NCI-H2081 treated with DMSO at 0.1 percent for 48 hours (cell line): ENCODE measurements at places on chromosomes 11 and 22.

- DNase-seq, result no peak
These were observed 58.6 kb downstream of the KDM2A start for GRCh38 chr11:67177399-67178281.

DNA sequence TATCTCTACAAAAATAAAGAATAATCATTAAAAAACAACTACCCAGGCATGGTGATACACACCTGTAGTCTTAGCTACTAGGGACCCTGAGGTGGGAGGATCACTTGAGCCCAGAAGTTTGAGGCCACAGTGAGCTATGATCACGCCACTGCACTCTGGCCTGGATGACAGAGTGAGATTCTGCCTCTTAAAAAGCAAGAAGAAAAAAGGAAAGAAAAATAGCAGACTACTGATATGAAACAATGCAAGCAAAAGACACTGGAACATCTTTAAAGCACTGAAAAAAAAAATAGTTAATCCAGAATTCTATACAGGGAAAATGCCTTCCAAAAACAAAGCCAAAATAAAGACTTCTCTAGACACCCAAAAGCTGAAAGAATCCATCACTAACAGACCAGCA lies 5.9 kb downstream of the VPS37C start:
- DNase-seq, result no peak

DNA sequence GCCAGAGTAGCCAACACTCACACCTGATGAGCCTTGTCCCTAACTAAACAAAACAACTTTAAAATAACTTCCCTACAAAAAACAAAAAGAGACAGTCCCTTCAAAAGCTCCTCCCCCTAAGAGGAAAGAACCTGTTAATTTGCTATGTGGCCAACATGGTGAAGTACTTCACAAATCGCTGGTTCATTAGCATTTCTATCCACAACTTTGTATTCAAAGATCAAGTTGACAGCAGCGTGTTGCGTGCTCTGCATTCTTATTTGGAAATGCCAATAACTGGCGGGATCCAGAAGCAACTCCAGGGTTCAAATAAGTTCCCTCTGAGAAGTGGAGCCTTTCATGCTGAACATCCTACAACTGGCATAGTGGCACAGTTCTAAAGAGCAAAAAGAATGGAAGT lies 48.6 kb downstream of the CADM1 start:
- no peak for DNase-seq

DNA sequence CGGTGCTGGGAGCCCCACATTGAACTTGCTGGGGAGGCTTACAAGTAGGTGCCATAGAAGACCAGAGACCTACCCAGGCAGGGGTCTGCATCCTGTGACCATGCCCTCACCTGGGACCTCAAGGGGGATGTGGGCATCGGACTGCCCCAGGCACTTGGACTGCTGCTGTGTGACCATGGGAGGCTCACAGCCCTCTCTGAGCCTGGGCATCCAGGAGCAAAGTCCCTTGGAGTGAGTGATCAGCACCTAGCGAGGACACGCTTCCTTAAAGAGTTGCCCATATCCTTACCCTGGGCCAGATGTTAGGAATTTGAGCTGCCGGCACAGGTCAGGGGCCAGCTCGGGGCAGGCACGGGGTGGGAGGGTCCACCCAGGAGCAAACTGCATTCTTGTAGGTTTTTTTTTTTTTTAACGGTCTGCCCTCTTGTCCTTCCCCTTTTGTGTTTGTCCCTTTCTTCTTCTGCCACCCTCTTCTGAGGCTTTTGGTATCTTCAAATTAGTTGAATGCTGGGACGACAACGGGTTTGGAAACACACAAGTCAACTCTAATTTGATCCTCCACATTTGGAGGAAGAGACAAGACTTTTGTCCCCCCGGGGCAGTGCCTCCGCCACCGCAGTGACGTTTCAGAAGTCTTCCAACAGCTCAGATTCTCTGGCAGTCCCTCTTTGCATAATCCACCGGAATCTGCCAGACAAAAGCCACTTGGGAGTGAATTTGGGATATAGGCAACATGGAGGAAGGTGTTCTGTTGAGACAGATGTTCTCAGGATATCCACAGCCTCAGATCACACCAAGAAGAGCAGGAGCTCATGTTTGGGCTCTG lies 46.1 kb upstream of the LINC01488 start:
- no peak for DNase-seq

DNA sequence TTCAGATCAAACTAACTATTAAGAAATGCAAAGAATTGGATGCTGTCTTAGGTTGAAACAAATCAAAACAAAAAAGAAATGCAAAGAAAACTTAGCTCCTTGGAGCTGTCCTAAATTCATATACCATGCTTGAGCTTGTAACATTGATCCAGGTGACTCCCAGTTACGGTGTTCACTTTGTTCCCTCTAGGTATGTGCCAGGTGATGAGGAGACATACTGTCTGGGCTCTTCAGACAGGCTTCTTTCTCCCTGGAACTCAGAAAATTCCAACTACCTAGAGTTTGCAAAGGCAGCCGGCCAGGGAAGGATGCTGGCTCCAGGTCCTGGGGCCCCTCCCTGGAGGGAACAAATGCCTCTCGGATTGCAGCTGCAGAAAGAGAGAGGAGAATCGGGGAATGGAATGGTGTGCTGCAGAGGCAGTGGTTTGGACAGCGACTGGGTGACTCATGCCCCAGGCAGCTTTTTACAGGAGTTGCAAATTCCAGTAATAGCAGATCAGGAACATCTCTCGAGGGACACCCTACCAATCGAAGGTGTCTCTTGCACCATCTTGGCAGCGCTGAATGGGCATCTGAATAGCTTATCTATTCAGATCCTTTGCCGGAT lies 12.3 kb upstream of the ASPHD2 start:
- no peak for DNase-seq

- DNase-seq, result no peak
These were observed 8.8 kb upstream of the KLHL35 start for GRCh38 chr11:75441804-75442132.

DNA sequence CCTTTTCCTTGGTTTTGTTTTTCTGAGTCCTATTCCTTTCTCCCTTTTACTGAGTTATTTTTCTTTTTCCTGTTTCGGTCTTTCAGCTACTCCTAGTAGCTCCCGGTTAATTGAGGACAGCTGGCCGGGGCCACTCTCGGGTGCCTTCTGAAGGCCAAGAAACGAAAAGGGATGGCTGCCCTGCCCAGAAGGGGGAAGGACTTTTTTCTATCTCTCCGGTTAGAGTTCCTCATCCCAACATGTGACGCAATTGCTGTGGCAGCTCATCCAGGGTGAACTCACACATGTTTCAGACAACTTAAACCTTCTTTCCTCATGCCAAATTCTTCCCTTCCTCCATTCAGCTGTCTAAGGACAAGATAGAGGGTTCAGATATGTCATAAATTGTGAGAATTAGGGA lies 83.6 kb downstream of the PIWIL4 start:
- DNase-seq, result no peak

DNA sequence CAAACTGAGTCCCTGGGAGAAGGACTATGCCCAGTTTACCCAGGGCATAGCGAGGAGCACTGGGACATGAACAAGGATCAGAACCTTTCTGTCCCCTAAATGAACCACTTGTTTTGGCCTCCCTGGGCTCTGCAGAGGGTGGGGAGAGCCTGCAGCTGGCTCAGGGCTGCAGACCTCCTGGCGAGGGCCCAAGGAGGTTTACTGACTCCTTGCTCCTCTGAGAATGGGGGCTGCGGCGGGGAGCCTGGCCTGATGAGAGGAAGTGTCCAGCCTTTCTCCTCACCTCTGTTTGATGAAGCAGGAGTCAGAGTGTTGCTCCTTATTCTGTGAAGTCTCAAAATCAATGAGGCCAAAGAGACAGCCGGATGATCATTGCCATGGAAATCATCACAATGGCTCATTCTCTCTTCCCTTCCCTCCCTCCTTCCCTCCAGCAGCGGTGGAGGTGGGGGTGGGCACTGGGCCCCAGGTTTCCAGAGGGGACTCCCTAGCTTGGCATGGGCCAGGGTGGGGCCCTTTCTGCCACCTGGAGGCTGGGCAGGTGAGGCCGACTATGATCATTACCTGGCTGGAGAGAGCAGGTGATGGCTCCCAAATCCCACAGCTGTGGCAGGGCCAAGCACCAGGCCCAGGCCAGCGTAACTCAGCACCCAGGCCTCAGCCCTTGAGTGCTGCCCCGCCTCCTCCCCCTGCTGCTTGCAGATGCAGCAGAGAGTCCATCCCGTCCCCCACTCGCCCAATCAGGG lies 169.7 kb downstream of the CEP164 start:
- DNase-seq, result no peak

GRCh38 chr11:21877151-21877550 lies 315.7 kb upstream of the ANO5 start:
- DNase-seq, result no peak

DNA sequence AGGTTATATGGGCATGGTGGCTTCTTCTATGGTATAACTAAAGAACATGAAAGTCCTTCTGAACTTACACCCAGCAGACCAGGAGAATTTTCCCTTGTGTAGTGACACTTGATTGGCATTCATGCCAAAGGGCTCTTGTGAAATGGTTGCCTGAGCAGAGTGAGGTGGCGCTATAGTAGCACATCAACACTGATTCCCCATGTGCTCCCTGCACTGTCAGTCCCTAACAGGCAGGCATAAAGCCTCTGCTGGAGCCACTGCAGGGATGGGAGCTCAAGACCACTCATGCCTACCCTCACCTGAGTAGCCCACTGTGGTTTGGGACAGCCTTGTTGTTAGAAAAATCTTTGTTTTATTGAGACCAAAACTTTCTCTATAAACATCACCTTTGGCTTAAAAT lies 92.6 kb upstream of the LIN7C start:
- no peak for DNase-seq

DNA sequence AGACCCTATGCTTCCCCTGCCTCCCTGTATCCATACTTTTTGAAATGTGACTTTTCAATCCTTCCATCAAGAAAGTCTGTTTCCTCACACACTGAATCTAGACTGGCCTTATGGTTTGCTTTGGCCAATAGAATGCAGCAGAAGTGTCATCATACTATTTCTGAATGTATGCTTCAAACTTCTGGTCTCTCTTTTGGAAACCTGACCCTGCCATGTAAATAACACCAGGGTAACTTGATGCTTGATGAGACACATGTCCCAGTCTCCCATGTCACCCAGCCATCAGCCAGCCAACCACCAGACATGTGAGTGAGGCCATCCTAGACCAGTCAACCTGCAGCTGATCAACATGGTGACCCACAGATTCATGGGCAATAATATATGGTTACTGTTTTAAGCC lies 29.7 kb upstream of the CAVIN3 start:
- no peak for DNase-seq

DNA sequence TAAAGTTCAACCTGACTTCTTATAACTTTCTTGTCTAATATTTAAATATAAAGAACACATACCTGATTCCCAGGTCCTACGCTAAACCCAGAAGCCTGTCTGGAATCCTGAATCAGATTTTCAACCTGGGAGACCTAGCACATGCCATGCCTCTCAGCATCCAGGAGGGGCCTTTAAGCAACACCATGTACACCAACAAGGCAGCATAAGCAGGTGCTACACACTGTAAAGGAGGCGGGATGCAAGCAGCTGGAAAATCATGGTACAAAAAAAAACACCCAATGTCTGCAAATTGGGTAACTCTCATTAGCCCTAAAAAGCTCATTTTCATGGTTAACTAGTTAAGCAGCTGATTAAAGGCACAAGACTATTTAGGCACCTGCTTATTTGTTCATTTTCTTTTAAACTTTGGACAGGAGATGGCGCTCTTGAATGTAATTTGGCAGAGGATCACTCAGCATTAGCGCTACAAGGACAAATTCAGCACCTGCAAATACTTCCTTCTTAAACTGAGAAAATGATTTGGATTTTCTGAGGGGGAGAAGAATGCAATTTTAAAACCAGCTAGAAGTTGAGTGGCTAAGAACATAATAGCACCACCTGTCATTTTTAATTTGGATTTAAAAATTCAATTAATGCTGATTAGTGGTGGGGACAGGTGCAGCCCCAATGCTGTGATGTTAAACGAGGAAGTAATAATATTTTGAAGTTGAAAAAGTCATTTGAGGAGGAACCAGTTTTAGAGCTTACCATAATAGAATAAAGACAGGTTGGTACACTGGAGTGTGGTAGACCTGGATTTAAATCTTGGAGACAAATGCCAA lies 104.0 kb downstream of the FAR1 start:
- DNase-seq, result peak; percentile 18

DNA sequence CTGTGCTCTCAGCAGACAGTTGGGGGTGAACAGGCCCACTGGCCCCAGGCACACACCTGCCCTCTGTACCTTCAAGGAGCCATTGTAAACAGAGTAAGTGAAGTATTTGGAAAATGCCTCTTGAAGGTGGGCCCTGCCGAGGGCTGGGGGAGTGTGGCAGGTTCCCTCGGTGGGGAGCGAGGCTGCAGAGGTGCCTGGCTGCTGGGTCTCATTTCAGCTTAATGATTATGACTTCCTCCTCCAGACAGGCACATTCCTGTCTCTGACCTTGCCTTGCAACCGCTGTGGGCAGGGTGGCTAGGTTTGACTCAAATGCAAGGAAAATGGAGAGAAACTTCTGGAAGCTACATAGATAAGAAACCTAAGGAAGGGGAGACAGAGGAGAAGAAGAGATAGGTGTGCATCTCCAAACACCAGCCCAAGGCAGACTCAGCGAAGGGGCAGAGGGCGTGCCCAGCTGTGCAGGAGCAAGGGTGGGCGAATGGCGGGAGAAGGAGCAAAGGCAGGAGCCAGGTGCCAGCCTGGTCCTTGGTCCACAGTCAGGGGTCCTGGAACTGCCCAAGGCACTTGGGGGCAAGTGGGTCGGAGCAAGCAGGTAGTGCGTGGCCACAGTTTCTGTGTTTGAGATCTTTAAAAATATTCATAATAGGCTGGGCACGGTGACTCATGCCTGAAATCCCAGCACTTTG lies 14.0 kb downstream of the GRAMD4 start:
- no peak for DNase-seq

DNA sequence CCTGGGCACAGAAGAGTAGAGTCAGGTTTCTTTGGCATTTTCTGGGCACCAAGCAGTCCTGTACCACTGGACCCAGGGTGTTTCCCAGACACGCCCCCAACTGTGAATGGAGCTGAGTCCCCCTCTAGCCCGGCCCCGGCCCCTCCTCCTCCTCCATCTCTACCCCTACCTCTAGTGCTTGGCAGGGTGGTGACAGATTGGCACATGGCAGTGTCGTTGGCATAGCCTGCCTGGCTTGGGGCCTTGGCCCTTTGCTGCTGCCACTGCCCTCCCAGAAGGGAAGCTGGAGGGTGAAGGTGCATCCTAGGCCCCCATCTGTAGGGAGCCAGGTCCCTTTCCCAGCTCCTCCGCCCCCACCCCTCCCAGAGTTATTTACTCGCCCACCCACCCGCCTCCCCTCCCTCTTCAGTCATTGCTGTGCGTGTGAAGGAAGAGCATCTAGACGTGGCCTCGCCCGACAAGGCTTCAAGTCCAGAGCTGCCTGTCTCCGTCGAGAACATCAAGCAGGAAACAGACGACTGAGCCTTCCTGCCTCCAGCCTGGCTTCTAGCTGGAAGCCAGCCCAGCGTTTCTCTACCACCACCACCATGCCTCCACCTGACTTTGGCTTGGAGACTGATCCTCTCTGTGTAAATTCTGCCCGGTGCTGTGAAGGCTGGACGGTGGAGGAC lies 10.9 kb downstream of the CHADL start:
- no peak for DNase-seq
